Posterior vena cava (tissue), 2 donors: ENCODE measurements at places on chromosomes 3 and 15.

GRCh38 chr3:38829404-38829803 lies 13.4 kb upstream of the SCN10A start:
- DNase-seq = peak; percentile 81

DNA sequence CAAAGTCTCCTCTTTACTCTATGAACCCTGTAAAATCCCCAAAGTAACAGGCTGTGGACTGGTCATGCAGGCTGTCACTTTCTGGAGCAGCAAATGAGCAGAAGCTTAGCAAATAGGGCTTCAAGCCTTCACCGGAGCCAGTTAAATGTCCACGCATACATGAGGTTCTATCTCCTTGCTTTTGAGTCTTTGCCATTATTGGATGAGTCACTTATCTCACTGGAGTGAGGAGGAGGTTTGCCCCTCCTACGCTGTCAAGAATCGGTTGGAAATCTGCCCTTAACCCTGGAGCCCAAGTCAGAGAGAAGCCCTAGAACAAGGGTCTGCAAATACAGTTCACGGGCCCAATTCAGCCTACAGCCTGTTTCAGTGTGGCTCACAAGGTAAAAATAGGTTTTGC lies 126.1 kb upstream of the CTNNB1 start:
- DNase-seq = no peak

DNA sequence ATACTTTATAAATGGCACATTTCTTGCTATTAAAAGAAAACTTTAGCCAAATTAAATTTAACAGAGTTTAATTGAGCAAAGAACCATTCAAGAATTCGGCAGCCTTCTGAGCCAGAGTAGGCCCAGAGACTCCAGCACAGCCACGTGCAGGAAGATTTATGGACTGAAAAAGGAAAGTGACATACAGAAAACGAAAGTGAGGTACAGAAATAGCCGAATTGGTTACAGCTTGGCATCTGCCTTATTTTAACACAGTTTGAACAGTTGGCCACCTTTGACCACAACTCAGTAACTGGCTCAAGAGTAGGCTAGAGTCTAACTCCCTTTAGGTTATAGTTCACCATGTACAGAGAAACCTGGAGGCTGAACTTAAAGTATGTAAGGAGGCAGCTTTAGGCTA lies 17.6 kb downstream of the CFAP44 start:
- DNase-seq = no peak

GRCh38 chr3:175258763-175259162 lies 399.6 kb downstream of the NAALADL2 start:
- no peak for DNase-seq

DNA sequence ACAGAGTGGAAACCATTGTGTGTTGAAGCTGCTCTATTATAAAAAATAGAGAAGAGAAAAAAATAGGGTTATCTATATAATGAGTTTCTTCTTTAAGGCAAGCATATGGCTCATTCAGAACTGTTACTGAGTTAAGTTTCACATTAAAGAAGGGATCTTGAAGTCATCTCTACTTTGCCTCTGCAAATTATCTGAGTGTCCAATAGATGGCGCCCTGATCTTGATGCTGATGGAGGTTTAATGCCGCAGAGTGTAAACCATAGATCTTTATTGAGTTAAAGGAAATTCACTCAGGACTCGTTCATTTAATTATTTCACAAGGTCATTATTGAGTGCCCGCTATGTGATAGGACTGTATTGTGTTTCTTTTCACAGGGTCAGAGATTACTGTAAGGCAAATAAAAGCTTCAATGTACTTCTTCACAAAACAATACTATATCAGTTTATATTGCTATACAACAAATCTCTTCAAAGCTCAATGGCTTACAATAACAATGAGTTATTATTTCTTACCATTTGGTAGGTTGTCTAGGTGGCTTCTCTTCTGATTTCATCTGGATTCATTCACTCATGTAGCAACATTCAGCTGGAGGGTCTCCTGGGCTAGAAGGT lies 171.4 kb downstream of the NSUN3 start:
- no peak for DNase-seq

- DNase-seq = no peak
Measured at GRCh38 chr15:49168016-49168415, 2.0 kb upstream of the GALK2 start.

GRCh38 chr15:45197512-45197911 lies 9.7 kb upstream of the SHF start:
- no peak for DNase-seq

DNA sequence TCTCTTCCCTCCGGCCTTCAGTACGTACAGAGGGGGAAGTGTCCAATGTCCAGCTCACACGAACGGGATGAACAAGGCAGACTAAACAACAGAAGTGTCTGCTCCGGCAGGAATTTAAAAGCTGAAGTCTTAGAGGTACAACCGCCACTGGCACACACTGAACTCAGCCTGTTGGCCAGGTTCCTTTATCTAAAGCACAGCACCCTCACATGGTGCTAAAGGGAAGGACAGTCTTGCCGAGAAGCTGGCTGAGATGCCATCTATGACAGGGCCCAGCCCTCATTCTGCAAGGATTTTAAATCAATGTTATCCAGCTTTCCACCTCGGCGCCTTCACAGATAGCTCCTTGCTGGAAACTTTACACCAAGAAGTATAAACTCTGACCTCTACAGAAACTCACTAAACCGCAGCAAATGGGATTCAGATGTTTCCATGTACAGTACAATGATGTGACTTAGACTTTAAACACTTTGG lies 2.8 kb downstream of the ADAMTS17 start:
- no peak for DNase-seq

- DNase-seq = no peak
Measured at GRCh38 chr3:13544293-13544831, 4.6 kb upstream of the FBLN2 start.

DNA sequence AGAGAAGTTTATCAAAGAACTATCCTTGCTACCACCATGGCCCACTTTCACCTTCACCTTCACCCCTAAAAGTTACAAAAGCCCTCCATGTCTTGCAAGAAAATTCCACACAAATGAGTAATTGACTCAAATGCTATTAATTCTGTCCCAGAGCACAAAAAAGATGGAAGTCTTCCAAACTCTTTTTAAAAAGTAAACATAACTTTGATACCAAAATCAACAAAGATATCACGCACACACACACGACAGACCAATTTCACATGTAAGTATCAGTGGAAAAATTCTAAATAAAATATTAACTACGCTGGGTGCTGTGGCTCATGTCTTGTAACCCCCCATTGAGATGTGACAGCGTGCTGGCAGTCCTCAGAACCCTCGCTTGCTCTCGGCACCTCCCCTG lies 1.1 kb upstream of the MCCC1 start:
- DNase-seq = no peak

DNA sequence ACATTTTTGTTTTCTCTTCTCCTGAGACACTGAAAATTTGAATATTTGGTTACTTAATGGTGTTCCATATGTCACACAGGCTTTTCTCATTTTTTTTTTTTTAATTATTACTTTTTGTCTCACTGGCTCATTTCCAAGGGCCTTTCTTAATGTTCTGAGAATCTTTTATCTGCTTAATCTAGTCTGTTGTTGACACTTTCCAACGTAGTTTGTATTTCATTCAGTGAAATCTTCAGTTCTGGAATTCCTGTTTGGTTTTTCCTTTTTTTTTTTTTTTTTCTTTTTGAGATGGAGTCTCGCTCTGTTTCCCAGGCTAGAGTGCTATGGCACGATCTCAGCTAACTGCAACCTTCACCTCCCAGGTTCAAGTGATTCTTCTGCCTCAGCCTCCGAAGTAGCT lies 42.7 kb downstream of the NCK1 start:
- DNase-seq = no peak

GRCh38 chr15:25795712-25796111 lies 67.4 kb downstream of the ATP10A start:
- DNase-seq = no peak

DNA sequence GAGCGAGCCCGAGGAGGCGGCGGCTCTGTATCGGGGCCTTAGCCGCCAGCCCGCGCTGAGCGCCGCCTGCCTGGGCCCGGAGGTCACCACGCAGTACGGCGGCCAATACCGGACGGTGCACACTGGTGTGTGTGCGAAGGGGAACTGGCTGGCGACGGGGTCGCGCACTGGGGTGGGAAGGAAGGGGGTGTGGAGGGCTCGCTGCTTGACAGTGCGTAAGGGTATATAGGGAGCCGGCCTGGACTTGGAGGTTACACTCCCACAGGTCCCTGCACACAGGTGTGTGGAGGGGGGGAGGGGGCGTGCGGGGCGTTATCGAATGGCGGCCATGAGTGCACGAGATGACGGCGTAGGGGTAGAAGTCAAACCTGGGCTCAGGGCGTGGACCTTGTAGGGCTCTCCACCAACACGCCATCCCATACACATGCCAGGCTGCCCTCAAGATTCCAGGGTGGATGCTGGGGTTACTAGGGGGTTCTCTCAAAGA lies 389 bp downstream of the APEH start:
- DNase-seq = no peak

- DNase-seq = peak; percentile 62
Measured at GRCh38 chr3:169147238-169148008, 516.1 kb downstream of the MECOM start.

DNA sequence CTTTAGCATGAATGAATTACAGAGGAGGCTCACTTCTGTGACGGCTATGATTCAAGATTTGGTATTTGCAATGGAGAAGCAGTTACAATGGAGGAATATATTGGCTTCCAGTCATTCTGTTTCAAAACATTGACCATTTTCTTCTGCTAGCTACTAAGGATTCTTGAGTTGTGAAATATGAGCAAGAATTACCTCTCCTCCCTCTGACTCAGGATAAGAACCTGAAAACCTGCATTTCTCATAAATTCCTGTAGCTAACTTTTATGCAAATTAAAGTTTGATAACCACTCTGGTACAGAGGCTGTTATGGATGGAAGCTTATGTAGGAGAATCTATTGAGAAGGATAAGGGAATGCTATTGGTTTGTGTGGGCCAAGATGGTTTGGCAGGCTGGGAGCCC lies 84.1 kb upstream of the MYRIP start:
- DNase-seq = no peak

DNA sequence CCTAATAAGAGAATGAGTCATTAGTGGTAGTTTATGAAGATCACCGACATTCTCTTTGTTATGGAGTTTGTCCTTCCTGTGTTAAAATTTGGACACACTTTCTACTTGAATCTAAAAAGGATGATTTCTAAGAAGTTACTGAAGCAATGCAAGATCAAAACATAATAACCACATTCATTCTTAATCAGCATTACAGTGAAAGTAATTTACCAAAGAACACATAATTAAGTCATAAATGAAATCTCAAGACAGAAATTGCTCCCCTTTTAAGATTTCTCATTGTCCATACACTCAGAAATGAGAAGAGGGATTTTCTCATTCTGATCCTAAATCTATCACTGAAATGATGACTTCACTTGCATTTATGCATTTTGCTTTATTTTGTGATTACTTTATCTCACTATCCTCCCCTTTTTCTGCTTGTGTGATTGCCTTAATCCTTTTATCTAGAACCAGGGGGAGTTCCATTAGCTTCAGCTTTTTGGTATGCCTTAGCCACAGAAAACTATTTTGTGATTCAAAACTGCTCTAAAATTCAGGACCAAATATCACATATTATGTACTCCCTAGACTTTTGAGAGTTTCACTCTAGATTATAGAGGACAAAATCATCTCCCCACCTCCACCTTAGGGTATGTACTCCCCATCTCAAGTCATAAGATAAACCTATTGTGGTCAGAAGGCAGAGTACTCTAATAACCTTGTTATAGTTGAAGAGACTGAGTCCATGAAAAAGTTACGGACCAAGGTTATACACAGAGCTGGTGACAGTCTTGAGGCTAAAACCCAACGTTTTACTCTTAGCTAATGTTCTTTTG lies 817.6 kb upstream of the CFAP20DC start:
- no peak for DNase-seq

DNA sequence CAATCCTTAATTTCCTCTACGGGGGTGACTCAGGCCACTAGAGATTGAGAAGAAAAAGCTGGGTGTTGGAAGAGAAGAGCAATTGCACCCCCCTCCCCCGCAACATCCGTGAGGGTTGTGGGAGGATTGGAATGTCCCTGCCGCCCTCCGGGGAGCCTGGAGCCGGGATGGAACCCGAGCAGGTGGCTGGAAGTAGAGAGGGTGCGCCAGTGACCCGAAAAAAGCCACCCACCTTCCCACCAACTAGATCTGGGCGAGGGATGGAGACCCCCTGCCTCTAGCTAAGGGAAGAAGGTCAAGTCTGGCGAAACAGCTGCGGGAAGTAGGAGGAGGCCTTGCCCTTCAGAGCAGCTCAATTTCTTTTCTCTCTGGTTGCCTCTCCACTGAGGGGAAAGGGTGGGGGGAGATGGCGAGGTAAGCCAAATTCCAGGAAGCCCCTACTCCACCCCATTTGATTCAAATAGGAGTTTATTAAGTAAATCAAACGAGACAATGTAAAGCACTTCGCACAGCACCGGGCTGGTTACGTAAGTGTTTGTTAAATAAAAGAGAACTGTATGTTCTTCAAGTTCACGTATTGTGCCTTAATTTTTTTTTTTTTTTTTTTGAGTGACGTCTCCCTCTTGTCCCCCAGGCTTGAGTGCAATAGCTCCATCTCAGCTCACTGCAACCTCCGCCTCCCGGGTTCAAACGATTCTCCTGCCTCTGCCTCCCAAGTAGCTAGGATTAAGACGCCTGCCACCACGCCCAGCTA lies 1.1 kb upstream of the WWTR1 start:
- no peak for DNase-seq

DNA sequence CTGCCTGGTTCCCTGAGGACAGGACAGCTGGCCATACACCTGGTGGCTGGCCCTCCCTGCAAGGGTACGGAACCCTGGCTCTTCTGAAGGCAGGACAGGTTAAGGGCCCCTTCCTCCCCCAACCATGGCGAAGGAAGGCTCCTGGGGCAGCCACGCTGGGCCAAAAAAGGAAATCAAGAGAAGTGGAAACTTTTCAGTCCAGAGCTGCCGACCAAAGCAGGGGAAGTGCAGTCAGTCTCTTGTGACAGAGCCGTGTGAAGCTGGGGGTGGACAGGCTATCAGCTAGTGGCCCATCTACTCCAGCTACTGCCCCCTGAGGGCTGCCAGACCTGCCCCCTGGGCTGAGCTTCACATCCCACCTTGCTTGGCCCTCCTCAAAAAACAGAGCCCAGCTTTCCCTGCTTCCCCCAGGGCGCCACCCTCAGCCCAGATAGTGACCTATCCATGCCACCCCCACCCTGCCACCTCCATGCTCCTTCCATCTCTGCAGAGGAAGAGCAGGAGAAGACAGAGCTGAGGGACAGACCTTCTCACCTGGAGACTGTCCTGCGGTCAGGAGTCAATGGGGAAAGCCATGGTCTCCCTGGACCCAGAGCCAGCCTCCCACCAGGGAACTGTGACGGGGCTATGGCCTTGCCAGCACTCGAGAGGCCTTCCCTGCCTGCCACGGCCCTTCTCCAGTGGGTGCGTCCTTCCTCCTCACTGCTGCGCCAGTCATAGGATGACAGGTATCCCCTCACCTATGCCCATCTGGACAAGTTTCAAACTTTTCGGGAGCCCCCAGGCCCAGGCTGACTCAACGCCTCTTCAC lies 4.6 kb downstream of the SEMA7A start:
- no peak for DNase-seq
